ENCODE measurements at places on chromosomes 2 and 18. TPM values are rescaled to one million over a fixed set of nuclear protein-coding genes. Genes with fewer than 3 reads are reported as not detected.

TNFAIP6 gene
- 53.8 TPM for total RNA-seq

OR6B2 gene
- not detected for total RNA-seq

DSC2 gene
- total RNA-seq: under 0.01 TPM

TUBA3E gene
- not detected for total RNA-seq

DNA sequence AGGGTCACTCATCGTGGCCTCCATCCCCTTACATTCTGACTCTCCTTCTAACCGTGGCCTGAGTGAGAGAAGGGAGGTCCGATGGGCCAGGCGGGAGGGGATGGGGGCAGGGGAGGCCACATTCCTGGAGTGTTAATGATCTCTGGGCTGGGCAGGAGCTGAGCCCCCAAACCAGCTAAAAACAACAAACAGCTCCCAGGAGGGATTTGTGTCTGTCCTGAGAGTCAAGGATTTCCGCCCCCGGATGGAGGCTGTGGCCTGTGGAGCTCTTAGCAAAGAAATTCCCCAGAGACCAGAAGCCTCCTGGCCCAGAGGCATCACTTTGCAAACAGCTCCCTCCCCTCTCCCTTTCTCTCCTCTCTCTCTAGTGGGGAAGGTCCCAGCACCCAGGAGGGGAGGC lies 23.5 kb downstream of the EMX1 start:
- no peaks in the 10 kb centered on the region for H3K36me3 ChIP-seq
- H3K27ac ChIP-seq: no peak overlapping the region
- H3K27me3 ChIP-seq: peaks cover 2% of the 10 kb centered on the region
- peaks cover 3% of the 10 kb centered on the region for H3K4me1 ChIP-seq

DNA sequence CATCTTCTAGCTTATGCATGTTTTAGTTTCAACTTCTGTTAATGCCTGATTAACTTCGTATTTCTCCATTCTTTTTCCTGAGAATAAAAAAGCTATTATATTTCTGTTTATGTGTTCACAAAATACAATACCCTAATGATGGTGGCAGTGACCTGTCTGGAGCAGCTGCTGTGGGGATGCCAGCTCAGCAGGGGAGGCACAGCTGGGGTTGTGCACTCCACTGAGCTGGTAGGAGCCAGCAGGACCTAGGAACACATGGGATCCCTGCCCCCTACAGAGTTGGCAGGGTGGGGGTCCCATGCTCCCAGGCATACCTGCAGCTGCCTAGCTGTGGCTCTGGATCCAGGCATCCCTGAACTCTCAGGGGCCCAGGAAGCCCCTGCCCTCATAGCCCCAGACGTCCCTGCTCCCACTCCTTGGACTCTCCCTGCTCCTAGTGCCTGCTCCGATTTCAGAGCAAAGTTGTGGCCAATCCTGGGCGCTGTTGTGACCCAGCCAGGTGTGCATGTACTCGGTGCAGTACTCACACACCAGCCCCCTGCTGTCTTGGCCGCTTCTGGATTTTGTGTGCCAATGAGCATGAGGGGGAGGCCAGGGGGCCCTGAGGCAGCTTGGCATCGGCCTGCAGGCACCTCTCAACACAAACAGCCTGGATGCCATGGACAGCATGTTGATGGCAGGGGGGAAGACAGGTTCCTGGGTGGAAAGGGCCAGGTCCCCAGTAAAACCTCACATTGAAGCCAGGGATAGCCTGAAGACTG lies 546.0 kb downstream of the ZNF804A start:
- H3K4me3 ChIP-seq: no peak overlapping the region
- no peaks in the 10 kb centered on the region for H3K27me3 ChIP-seq
- no peak overlapping the region for H3K27ac ChIP-seq
- H3K4me1 ChIP-seq: no peaks in the 10 kb centered on the region
- H3K36me3 ChIP-seq: no peaks in the 10 kb centered on the region

DNA sequence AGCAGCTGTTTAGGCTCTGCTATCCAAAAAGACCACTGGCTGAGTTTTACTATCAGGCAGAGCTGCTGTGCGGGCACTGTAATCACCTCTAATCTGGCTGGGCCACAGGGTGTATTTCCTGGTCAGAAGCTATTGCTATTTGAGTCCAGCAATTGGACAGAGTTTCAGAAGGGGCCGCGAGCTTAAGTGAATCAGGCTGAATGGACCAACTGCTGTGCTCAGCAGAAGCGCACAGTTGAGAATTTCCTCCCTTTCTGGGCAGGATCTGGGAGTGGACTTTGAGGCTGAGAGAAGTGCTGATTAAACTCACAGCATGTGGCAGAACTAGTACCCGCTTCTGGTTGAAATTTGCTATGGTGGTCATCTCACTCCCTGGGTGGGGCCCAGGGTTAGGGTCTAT lies 251.8 kb downstream of the INSIG2 start:
- H3K27ac ChIP-seq: no peak overlapping the region
- no peak overlapping the region for H3K4me3 ChIP-seq
- no peaks in the 10 kb centered on the region for H3K4me1 ChIP-seq
- no peak for DNase-seq
- H3K27me3 ChIP-seq: no peaks in the 10 kb centered on the region

GRCh38 chr2:121175326-121175725 lies 109.7 kb downstream of the TFCP2L1 start:
- H3K36me3 ChIP-seq: no peaks in the 10 kb centered on the region
- H3K27me3 ChIP-seq: peaks cover 10% of the 10 kb centered on the region
- no peak for DNase-seq

DNA sequence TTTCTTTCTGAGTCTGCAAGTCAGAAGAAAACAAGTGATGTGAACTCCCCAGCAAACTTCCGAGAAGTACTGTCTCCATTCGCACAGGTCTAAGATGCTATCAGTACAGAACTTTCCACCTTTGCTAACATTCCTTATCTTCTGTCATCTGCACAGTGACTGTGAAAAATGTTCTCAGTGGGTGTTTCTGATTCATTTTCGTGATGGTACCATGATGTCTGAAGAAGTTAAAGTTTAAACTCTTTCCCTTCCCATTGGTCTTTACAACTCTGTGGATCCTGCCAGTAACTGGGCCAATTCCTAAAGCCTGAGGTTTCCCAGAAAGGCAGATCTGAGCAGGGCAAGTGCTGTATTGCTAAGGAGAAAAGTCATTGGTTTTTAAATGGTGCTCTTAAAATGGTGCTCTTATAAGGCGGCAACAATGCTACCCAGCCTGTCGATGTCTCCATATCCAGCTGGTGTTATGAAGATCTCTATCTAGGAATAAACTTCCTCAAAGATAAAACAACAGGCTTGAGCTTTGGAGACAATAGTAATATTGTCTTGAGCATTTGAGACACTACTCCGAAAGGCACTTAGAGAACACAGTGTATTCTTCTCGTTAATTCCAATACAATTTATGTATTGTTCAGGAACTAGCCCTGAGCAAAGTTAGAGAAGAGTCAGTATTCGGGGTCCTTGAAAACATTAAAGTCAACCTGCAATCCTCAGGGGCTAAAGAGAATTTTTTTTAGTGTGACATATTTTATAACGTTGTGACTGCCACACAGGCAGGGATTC lies 232.3 kb downstream of the OSR1 start:
- H3K4me3 ChIP-seq: no peak overlapping the region
- no peaks in the 10 kb centered on the region for H3K27me3 ChIP-seq
- DNase-seq: no peak
- no peaks in the 10 kb centered on the region for H3K36me3 ChIP-seq
- no peak overlapping the region for H3K27ac ChIP-seq

DNA sequence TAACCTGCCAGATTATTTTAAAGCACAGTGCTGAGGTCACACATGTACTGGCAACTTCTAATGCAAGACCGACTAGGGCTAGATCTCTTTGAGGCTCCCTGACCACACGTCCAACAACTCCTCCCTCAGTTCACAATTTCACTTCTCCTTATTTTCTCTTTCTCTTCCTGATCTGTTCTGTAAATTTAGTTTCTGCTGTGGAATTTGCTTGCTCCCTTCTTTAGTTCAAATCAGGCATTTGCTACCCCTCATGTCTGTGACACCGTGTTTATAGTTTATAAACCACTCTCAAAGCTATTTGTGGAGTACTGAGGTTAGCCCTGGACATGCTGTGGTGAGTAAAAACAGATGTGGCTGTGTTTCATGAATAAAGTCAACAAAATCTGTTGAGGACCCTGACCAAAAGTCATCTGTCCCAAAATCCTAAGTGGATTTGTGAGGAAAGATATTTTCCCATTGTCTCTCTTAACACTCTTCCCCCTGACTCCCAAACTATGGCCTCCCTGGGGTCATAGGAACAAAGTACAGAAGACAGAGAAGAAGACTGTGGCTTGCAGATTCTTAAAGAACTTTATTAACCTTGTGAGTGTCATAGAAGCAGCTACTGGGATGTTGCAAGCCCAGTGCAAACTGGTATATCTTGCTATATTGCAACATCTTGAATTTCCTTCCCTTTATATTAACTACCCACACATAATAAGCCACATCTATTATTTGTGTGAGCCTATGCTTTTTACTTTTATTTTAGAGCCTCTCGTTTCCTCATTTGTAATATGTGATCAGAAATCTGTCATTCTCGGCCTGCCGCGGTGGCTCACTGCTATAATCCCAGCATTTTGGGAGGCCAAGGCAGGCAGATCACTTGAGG lies 3.5 kb upstream of the NAGK start:
- H3K36me3 ChIP-seq: no peaks in the 10 kb centered on the region
- H3K4me3 ChIP-seq: no peak overlapping the region
- H3K4me1 ChIP-seq: peaks cover 6% of the 10 kb centered on the region
- no peak overlapping the region for H3K27ac ChIP-seq

- DNase-seq: peak; percentile 85
- no peak overlapping the region for H3K27ac ChIP-seq
- H3K36me3 ChIP-seq: no peaks in the 10 kb centered on the region
Measured at GRCh38 chr2:71716697-71717624, 263.6 kb downstream of the DYSF start.

- no peaks in the 10 kb centered on the region for H3K36me3 ChIP-seq
- no peaks in the 10 kb centered on the region for H3K4me1 ChIP-seq
Measured at GRCh38 chr18:23824240-23824639, 135.0 kb downstream of the LAMA3 start.

DNA sequence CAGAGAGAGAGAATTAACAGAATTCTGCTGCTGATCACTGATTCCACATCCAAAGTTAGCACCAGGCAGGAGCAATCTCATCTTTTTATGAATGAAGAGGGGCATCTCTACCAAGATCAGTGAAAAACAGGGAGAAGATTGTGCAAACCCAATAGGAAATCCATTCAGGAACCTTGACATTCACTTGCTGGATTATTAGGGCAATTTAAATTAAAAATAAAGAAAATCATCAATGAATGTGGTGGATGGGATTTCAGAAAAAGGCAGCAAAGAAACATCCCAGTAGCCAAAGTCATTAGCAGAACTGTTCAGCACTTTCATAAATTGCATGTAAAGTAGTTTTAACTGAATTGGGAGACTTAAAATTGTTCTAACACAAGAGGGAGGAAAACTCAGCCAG lies 423.2 kb downstream of the TGIF1 start:
- H3K36me3 ChIP-seq: no peaks in the 10 kb centered on the region
- H3K27me3 ChIP-seq: no peaks in the 10 kb centered on the region
- H3K4me3 ChIP-seq: no peak overlapping the region
- H3K4me1 ChIP-seq: no peaks in the 10 kb centered on the region
- DNase-seq: no peak

- H3K4me3 ChIP-seq: no peak overlapping the region
- DNase-seq: no peak
- no peaks in the 10 kb centered on the region for H3K4me1 ChIP-seq
- no peaks in the 10 kb centered on the region for H3K36me3 ChIP-seq
- H3K27ac ChIP-seq: no peak overlapping the region
- no peaks in the 10 kb centered on the region for H3K27me3 ChIP-seq
Measured at GRCh38 chr2:206480161-206480560, 36.8 kb downstream of the ADAM23 start.

DNA sequence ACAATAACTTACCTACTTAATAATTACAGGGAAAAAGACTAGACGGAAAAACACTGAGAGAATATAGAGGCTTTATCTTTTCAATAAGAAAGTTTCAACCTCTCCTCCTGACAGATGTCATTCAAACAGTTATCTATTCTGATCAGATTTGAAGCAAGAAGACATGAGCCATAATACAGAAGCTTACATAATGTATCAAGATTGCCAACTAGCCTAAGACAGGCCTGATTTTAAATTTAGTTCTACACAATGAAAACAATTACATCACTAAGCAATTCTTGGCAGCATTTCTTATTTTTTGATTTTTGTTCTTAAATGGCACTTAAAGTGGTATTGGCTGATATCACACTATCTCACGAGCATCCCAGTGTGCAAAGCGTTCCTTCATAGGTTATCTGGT lies 41.6 kb downstream of the GPR155 start:
- no peaks in the 10 kb centered on the region for H3K27me3 ChIP-seq
- H3K4me3 ChIP-seq: no peak overlapping the region
- no peaks in the 10 kb centered on the region for H3K36me3 ChIP-seq
